Glutamatergic neuron (in vitro differentiated cells): ENCODE measurements at places on chromosomes 12 and 14.
A peak's percentile ranks its signal among the peaks of the same experiment; 100 is the strongest.

- no peak for DNase-seq
Observed at GRCh38 chr14:81517798-81518398, 15.8 kb downstream of the SEL1L start.

GRCh38 chr14:69500096-69500495 lies 15.6 kb downstream of the PLEKHD1 start:
- DNase-seq = no peak

GRCh38 chr12:11581179-11581755 lies 68.2 kb upstream of the ETV6 start:
- DNase-seq = peak; percentile 35

DNA sequence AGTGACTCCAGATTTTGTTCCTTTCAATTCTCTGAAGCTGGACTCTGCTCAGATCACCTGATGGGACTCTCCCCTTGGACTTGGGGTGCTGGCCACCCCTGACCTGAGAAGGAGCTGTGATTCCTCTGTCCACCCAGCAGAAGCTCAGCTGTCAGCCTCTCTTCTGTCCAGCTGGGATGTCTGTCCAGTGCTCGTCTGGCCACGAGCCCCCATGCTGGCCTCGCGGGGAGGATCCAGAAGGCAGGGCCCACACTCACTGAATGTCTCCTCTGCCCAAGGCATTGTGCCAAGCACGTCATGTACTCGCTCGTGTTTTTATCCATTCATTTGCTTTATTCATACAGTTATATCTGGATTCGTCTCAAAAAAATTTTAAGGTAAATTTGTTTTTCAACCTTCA lies 14.2 kb upstream of the SLC24A4 start:
- no peak for DNase-seq

- DNase-seq = peak; percentile 59
Observed at GRCh38 chr12:12715459-12716150, 1.6 kb upstream of the CDKN1B start.

- DNase-seq = no peak
Observed at GRCh38 chr14:101687756-101688546, 73.6 kb upstream of the PPP2R5C start.

- DNase-seq = no peak
Observed at GRCh38 chr12:54166567-54167499, 22.0 kb downstream of the SMUG1 start.

GRCh38 chr14:86414146-86414545 lies 884.2 kb downstream of the FLRT2 start:
- no peak for DNase-seq

DNA sequence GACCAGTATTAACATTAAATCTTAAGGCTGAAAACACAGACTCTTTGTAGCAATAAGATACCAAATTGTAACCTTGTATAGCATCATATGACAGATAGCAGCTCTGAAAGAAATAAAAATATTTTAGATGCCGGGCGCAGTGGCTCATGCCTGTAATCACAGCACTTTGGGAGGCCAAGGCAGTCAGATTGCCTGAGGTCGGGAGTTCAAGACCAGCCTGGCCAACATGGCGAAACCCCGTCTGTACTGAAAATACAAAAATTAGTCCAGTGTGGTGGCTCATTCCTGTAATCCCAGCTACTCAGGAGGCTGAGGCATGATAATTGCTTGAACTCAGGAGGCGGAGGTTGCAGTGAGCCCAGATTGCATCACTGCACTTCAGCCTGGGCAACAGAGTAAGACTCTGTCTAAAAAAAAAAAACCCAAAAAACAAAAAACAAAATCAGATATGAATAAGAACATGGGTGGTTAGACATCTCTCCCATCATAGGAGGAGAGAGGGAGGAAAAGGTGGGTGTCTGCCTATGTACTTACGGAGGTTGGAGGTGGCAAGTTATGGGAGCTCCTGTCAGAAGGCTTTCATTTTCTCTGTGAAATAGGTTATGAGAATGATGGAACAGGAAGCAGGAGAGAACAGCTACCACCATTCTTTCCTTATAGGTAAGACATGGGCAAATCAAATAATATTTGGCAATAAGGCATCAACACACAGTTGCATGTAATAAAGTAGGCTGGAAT lies 7.6 kb upstream of the HEBP1 start:
- no peak for DNase-seq

GRCh38 chr12:26058818-26059217 lies 66.0 kb downstream of the BHLHE41 start:
- DNase-seq = no peak

- no peak for DNase-seq
Observed at GRCh38 chr14:31205681-31206535, 1.7 kb downstream of the HECTD1 start.

GRCh38 chr12:50246873-50247612 lies 36.3 kb downstream of the LIMA1 start:
- DNase-seq = no peak

- DNase-seq = peak; percentile 61
Observed at GRCh38 chr12:62693376-62694050, 226.9 kb downstream of the MON2 start.

- no peak for DNase-seq
Observed at GRCh38 chr14:95332641-95333040, 12.9 kb upstream of the CLMN start.

- DNase-seq = no peak
Observed at GRCh38 chr14:74350211-74350927, 2.1 kb downstream of the VRTN start.

- no peak for DNase-seq
Observed at GRCh38 chr14:67644428-67644827, 24.7 kb downstream of the ARG2 start.
